Small intestine (tissue), 16 donors: ENCODE measurements at places on chromosomes 2 and 18.
A peak's percentile ranks its signal among the peaks of the same experiment; 100 is the strongest.

DNA sequence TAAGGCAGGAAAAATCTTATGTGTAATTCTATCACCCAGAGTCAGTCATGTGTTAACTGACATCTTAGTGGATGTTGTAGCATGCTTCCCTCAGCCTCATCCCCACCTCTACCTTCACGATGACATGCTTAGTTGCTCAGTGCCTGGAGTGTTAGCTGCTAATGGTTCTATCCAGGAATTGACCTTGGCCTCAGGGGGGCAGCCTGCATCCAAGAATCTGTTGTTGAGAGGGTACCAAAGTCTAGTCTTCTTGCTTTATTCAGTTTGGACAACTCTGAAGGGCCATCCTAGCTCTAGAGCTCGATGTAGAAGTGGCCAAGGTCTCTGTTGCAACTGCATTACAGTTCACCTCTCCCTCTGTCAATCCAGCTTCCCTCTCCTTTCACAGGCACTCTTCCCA is 61.2 kb downstream of the ACYP2 start:
- peak; percentile 5 for DNase-seq

- DNase-seq: no peak
Observed at GRCh38 chr2:45443012-45443411, 168.1 kb downstream of the SRBD1 start.

DNA sequence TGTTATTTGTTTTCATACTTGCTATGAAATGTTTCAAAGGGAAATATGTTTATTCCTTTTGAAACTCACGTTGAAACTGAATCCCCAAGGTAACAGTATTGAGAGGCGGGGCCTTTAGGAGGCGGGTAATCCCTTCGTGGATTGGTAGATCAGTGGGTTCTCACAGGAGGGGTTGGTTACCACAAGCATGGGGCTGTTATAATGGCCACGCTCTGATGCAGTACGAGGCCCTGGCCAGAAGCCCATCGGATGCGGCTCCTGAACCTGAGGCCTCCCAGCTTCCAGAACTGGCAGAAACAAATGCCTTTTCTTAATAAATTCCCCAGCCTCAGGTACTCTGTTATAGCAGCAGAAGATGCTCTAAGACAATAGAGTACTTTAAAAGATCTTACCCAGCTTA is 135.7 kb downstream of the ASB1 start:
- no peak for DNase-seq

GRCh38 chr18:10027031-10027430 is 113.2 kb downstream of the VAPA start:
- DNase-seq: no peak

- no peak for DNase-seq
Observed at GRCh38 chr2:42087137-42087856, 39.5 kb downstream of the PKDCC start.

GRCh38 chr2:224574423-224575084 is 10.6 kb downstream of the CUL3 start:
- DNase-seq: peak; percentile 13

DNA sequence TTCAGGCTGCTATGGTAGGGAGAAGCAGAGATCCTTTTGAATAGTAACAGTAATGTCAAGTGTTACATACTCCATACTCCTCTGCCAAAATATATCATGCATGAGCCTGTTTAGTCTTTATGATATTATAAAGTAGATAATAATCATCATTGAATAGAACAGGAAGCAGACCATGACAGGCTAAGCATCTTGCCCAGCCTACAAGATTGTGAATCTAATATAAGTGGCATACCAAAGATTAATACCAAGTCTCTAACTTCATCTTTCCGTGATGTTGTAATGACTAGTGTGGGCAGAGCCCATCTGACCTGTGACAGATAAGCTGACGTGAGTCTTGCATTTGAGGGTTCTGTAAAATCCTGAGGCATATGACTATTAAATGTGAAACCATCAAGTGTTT is 13.1 kb downstream of the NDUFB3 start:
- no peak for DNase-seq
